Regular cardiac myocyte (primary cell): ENCODE measurements at places on chromosomes 12 and 14. TPM values are rescaled to one million over a fixed set of nuclear protein-coding genes. Genes with fewer than 3 reads are reported as not detected.

LMNTD1 gene
- 0.38 TPM in 1 of 2 replicates, not detected in the other for total RNA-seq

CIDEB gene
- total RNA-seq = 1.5 and 1.7 TPM in 2 replicates

SLC22A17 gene
- total RNA-seq = 11.5 and 40.9 TPM in 2 replicates

DRAM1 gene
- total RNA-seq = 21.9 and 132 TPM in 2 replicates

CD163L1 gene
- 3.1 and 3.3 TPM in 2 replicates for total RNA-seq

ANKS1B gene
- 0.38 and 11.3 TPM in 2 replicates for total RNA-seq

C12orf56 gene
- 0.19 and 0.28 TPM in 2 replicates for total RNA-seq

FIGNL2 gene
- under 0.01 and 0.28 TPM in 2 replicates for total RNA-seq

RPL10L gene
- not detected in 2 replicates for total RNA-seq

GOLGA3 gene
- 165 and 236 TPM in 2 replicates for total RNA-seq

VEZT gene
- 57.3 and 79.2 TPM in 2 replicates for total RNA-seq

GDF3 gene
- total RNA-seq = not detected in 2 replicates

OR6C2 gene
- total RNA-seq = not detected in 2 replicates

PPP1R1A gene
- total RNA-seq = not detected in 2 replicates

KRT85 gene
- total RNA-seq = not detected in 2 replicates

SLC6A13 gene
- total RNA-seq = 0.19 and 0.28 TPM in 2 replicates

TAS2R46 gene
- 1.5 and 2.8 TPM in 2 replicates for total RNA-seq

GPR137C gene
- total RNA-seq = 0.56 and 0.58 TPM in 2 replicates

COX8C gene
- not detected in 2 replicates for total RNA-seq

PLEK2 gene
- 9.3 and 42.0 TPM in 2 replicates for total RNA-seq

ARHGEF40 gene
- 30.3 and 43.7 TPM in 2 replicates for total RNA-seq

ZNF385A gene
- total RNA-seq = 0.77 and 1.7 TPM in 2 replicates

NRIP2 gene
- under 0.01 and 0.28 TPM in 2 replicates for total RNA-seq

SYNE3 gene
- 5.9 and 10.2 TPM in 2 replicates for total RNA-seq

LIN7A gene
- 21.3 and 36.6 TPM in 2 replicates for total RNA-seq

EML1 gene
- total RNA-seq = 27.2 and 27.9 TPM in 2 replicates
